ENCODE measurements at places on chromosomes 16 and 17.

DNA sequence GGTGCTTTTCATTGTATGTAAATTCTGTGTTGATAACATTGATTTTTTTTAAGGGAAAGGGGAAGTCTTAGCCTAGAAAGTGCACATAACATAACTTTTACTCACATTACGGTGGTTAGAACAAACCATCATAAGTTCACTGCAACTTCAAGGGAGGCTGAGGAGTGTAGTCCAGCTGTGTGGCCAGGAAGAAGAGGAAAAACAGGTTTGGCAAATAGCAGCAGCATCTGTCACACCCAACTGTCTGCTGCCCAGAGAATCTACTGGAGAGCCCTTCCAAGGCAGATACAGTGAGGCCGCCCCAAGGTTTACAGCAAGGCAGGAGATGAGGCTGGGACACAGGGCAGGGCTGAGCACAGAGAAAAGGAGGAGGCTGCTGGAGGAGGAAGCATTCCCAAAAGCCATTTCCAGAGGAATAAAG, 60.6 kb downstream of the AIPL1 start:
- no peak for DNase-seq

GRCh38 chr17:17098551-17099179, 56.4 kb downstream of the MPRIP start:
- no peak for DNase-seq

DNA sequence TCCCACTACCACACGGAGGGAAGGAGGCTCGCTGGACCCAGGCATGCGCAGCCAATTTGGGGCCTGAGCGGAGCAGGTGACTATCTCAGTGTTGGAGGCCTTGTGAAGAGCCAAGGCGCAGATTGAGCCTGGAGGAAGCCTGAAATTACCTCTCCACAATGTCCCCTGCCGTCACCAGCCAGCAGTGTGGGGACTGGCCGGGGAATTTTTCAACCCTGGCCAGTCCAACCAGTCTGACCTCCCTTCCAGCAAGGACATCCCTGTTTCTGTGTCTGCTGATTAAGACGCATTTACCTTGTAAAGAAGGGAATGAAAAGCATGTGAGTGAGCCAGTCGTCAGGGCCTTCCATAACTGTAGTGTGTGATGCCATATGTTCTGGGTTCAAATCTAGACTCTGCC, 198.1 kb upstream of the IRX3 start:
- DNase-seq: no peak

DNA sequence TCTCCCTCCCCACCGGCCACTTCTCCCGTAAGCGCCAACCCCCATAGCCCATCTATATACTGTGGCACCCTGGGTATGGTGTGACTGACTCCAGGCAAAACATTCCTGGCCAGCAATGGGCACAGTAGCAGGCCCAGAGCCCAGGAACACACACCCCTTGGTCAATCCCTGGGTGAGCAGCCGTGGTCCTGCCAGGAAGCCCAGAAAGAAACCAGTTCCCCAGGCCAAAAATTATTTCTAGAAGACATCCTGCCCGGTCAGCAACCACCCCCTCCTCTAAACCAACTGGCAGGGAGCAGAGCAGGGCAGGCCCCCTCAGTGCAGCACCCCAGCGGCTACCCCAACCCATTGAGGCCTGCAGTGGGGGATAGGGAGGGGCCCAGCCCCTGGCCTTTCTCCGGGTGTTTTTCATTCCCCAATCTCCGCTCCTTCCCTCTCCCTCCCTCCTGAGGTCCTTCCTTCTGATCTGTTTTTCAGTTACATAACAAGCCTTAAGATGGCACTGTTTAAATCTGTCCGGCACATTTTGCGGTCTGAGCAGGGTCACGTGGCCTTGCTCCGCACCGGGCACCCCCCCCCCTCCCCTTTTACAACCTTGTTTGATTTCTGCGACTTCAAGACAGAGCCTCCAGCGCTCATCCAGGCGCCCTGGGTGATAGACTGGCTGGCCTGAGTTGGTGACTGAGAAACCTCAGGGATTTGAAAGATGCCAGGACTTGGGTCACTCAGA, 2.0 kb downstream of the NPTX1 start:
- DNase-seq: no peak

DNA sequence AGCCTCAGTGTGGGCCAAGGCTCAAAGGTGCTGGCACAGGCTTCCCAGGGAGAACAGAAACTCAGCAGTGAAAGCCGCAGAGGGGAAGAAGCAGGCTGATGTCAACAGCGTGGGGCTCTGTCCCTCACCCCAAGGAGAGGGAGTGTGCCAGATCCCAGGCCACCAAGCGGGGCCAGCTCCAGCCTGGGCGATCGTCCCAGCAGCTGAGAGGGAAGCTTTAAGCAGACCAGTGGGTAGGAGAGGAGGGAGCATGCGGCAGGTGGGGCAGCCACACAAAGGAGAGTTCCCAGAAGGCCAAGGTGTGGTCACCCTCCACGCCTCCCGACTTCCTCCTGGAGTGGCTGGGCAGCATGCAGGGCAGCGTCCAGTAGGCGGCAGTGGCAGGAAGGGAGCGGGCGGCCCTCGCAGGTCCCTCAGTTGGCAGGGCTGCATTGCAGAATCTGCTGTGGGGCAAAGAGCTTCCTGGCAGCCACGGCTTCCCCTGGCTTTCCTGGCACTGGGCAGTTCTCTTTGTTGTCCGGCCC, 6.0 kb downstream of the SYNGR2 start:
- DNase-seq: no peak

- no peak for DNase-seq
These were observed 1.2 kb upstream of the HSF4 start for GRCh38 chr16:67163164-67163998.

GRCh38 chr17:10114931-10115535, 83.4 kb downstream of the GAS7 start:
- no peak for DNase-seq

- DNase-seq: no peak
These were observed 959.1 kb downstream of the CDH11 start for GRCh38 chr16:64162613-64163375.
